ENCODE measurements at places on chromosomes 2 and 18.

GRCh38 chr2:529424-529823 lies 147.8 kb downstream of the TMEM18 start:
- peak; percentile 10 for DNase-seq

GRCh38 chr2:173953047-173953424 lies 12.1 kb downstream of the SP3 start:
- no peak for DNase-seq

DNA sequence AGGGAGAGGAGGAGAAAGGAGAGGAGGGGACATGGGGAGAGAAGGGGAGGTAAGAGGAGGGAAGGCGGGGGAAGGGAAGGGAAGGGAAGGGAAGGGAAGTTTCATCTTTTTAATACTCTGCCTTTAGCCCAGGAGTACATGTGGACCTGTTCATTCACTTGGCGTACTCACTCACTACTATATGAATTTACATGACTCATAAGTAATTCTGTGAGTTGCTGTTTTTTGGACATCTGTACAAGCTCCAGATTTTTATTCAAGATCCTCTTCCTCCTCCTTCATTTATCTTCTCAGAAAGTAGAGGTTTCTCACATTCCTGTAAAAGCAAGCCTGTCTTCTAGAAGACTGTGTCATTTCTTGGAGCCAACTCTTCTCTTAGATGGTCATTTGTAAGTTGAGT lies 84.6 kb downstream of the RDH14 start:
- no peak for DNase-seq

GRCh38 chr2:164560181-164560792 lies 61.0 kb downstream of the GRB14 start:
- DNase-seq, result peak; percentile 26

- DNase-seq, result no peak
These were observed 3.8 kb downstream of the PROM2 start for GRCh38 chr2:95278051-95278471.

DNA sequence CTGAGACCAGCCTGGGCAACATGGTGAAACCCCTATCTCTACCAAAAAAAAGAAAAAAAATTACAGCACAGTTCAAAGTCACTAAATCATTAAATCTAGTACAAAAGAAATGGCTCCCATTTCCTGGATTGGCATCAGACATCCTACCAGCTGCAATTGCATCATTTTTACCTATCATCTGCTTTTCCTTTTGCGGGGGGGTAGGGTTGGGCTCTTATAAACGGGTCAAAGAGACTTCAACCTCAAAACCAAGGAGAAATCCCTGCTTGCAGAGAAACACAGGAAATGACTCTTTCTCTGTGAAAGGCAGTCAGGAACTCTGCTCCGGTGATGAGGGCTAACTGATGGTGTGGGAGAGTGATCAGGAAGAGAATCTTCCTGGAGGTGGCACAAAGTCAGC lies 45.3 kb upstream of the RFX8 start:
- peak; percentile 29 for DNase-seq

- DNase-seq, result peak; percentile 55
These were observed 58.2 kb downstream of the KLHL14 start for GRCh38 chr18:32714571-32715148.

DNA sequence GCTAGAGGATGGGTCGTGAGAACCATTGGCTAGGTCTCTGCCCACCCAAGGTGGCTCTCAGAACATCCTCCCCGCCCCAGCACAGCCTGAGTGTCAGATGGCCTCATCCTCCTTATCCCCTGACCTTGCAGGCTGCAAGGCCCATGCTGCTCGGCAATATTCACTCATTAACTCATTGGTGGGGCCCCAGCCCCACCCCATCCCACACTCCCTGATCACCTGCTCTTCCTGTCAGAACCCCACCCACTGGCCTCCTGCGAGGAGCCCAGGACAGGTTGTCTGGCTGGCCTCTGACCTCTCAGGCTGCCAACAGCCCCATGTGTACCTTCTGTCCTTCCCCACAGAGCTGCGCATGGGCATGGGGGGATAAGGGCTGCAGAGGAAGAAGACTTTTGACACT lies 5.3 kb downstream of the ADCY3 start:
- no peak for DNase-seq

- DNase-seq, result no peak
These were observed 7.9 kb downstream of the LIPG start for GRCh38 chr18:49569724-49570123.

GRCh38 chr2:150850641-150851040 lies 363.2 kb upstream of the RND3 start:
- no peak for DNase-seq

GRCh38 chr2:50455351-50455939 lies 576.5 kb downstream of the NRXN1 start:
- no peak for DNase-seq

DNA sequence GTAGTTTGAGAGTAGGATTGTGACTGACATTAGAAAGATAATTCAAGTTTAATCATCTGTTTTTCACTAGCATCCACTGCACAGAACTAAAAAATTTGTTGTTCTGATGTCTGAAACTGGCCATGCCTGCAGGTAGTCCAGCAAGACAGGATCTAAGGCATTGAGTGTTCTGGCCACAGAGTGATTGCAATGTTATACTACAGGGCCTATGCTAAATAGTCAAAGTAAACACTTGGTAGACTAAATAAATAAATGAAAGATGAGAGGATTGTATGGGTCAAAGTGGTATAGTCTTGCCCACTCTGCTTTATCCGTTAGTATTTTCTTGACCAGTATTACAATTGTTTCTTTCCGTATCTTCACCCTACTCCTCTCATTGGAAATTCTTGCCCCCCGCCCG lies 27.6 kb upstream of the FANCL start:
- no peak for DNase-seq

DNA sequence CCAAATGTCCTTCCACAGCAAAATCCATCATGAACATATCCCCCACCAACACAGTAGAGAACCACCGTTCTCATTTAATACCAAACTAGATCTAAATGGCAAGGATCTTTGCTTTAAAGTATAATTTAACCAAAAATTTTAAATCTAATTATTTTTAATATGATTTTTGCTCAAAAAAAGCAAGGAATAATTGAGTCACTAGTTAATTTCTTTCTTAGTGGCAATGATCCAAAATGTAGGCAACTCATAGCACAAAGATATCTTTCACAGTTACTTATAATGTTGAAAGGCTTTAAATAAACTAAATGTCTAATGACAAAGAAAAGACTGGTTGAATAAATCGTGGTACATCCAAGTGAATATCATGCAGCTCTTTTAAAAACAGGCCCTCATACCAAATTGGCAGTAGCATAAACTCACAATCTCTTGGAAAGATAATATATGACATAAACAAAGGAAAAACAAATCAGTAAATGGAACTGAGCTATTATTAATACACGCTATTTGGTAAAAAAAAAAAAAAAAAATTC lies 20.3 kb downstream of the PTPN2 start:
- DNase-seq, result no peak

GRCh38 chr2:6418291-6418690 lies 447.4 kb downstream of the CMPK2 start:
- DNase-seq, result no peak

GRCh38 chr18:9787036-9787435 lies 78.9 kb downstream of the RAB31 start:
- DNase-seq, result no peak

- DNase-seq, result no peak
These were observed 172.9 kb downstream of the FMNL2 start for GRCh38 chr2:152507907-152508306.

GRCh38 chr18:49193897-49194296 lies 243.1 kb upstream of the SMAD7 start:
- DNase-seq, result no peak

DNA sequence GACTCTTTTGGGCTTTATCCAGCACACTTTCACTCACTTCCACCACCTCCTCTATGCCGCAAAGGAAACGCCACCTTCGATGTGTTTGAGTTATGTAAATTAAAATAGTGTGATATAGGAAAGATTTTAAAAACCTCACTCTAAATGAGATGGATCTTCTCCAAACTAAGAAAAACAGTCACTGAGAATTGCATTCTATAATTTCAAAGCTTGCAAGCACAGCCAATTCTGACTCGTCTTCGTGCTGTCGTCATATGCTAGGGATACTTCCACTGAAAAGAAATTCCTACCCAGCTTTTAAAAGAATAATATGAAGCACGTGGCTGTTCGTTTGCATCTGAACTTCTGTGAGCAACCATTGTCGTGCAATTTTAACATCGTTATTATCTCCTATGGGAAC lies 162.5 kb downstream of the SH3BP4 start:
- DNase-seq, result no peak

- DNase-seq, result no peak
These were observed 23.8 kb downstream of the HDAC4 start for GRCh38 chr2:239376942-239377531.

DNA sequence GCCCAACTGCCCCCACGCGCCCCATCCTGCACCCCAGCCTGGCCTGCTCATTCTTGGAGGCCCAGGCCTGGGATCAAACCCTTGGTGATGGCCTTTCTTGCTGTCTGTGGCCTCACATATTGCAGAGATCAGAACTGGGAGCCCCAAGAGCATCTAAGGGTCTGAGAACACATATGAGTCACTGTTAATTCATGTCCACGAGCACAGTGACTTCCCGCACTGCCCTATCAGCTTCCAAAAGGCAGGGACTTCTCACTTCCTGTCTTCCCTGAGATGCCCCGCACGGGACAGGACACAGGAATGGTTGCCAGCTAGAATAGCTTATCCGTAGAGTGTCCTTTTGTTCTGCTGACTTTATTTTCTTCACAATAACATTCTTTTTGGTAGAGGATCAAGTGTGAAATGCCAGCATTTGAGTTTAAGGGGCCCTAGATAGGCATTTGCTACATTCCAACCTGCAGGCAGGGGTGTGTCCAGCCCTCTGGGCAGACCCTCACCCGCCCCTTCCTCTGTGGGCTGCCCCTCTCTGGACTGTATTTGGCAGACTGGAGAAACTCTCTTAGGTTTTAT lies 21.1 kb upstream of the CELF4 start:
- no peak for DNase-seq

DNA sequence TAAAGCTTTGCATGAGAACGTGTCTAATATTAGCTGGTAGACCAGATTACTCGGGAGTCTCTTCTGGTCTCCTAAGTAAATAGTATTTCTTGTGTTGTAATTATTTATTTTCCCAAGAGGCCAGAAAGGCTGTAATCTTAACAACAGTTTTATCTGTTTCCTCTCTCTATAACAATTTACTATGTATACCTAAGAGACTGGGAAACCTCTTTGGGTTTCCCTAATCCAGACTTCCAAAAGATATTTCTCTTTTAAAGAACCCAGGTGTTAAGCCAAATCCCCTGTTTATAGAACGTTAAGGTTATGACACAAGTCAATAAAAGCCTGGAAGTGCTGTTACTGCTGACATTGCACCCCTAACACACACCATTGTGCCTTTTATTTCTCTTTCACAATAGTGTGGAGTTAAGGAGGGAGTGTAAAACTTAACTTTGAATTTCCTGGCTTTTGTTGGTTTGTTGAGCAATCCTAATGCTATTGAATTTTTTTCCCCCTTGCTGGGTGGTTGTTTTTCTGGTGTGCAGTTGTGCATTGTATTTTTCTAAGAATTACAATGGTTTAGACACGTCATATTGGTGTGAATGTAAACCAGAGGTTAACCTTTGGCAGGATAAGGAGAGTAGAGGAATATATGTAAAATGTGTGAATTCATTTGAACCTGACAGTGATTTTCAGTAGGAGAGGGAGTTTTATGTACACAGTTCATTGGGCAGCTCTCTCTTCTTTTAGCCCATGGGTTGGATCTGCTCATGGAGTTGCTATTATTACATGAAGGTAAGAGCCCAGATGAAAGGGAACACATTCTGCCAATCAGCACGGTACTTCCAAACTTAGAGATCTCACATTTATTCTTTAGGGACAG lies 192.8 kb downstream of the MTX2 start:
- DNase-seq, result no peak

DNA sequence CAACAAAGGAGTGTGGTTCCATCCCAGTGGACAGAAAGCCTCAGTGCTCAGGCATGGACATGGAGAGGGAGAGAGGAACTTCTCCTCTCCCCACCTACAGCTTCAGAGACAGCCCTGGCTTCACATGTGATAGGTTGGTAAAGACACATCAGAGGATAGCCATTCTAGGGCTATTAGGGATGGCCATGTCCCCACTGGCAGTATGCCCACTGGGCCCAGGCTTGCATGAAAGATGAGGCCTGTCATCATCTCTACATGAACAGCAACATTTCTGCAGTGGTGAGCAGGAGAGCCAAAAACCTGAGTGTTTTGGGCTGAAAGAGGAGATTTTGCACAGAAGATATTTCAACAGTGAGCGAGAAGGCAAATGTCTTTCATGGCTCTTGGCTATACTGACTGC lies 517.2 kb downstream of the NR4A2 start:
- DNase-seq, result no peak

GRCh38 chr2:46841621-46842020 lies 74.0 kb downstream of the MCFD2 start:
- peak; percentile 41 for DNase-seq

GRCh38 chr2:129866391-129866790 lies 113.1 kb upstream of the RAB6C start:
- DNase-seq, result no peak

DNA sequence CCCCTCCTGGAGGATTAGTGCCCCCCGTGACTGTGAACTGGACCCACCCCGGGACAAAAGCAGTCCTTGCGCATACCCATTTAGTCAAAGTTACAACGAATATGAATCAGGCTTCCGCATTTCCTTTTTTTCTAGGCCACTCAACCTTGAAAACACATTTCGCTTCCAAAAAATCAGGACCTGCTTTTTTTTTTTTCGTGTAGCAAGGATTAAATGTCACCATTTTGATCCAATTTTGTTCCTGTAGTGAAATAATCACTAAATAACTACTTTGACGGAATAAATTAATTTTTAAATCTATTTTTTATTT lies 464 bp upstream of the FTCDNL1 start:
- no peak for DNase-seq

DNA sequence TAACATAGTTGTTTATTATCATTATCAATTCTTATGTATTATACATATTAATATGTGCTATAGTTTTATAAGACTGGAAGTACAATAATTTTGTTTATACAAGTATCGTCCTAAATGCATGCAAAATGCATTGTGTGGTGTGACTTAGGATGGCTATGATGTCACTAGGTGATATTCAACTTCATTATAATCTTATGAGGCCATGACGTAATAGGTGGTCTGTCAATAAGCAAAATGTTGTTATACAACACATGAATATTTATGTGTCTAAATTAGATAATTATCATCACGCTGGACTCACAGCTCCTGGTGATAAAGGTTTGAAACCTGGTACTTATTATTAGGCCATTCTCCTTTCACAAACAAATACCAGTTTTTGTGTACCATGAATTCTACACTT lies 104.4 kb upstream of the NYAP2 start:
- DNase-seq, result no peak

DNA sequence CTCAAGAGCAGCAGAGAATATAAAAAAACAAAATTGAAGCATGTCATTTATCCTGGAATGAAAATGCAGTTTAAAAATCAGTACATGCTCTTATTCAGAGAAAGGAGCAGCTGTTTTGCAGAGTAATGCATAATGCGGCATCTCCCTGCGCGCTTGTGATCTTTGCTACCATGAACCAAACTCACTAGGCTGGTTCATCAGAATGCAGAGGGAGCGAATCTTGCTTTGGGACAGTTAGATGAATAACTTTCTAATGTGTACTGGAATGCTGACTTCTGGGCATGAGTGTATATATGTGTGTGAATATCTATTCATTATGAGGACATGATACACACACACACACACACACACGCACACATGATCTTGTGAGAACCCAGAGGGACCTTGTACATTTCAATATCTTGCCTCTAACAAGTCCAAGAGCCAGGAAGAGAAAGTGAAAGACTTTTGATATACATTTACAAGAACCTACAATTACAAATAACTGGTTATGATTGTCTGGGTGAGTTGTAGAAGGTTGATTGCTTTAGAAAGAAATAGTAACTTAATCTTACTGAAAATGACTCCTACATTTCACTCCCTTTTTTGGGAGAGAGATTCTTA lies 54.1 kb upstream of the THOC1 start:
- DNase-seq, result no peak
